Kasumi-1 (cell line): ENCODE measurements at places on chromosomes 2 and 18.

- no peak for DNase-seq
Observed at GRCh38 chr2:71535526-71535925, 82.2 kb downstream of the DYSF start.

DNA sequence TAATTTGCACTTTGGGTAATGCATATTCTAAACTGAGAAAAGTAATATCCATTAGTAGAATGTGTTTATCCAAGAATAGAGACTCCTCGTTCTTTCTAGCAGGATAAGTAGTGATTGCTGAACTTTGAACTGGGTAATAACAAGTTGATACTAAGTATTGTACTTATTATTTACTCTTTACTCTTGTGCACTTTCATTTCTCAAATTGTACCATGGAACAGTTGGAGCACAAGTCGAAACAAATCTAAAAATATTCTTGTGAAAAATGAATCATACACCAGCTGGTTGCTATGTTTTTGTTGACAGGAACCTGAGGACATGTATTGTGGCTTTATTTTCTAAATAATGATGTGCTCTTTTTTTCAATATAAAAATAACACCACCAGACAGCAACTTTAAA lies 111.9 kb downstream of the RGPD3 start:
- no peak for DNase-seq

GRCh38 chr2:19569300-19569791 lies 210.9 kb upstream of the OSR1 start:
- no peak for DNase-seq

- DNase-seq = no peak
Observed at GRCh38 chr2:120528051-120528692, 182.2 kb downstream of the INHBB start.

DNA sequence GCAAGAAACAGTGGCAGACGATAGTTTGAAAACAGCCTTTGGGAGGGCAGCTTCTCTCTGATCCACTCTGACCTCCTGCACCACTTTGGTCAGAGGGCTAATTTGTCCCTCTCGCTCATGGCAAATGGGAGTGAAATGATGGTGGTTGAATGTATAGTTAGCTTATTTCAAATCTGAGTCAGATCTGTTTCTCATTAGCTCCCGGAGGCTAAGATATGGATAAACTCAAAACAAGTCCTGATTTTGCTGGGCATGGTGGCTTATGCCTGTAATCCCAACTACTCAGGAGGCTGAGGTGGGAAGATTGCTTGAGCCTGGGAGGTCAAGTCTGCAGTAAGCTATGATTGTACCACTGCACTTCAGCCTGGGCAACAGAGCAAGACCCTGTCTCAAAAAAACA lies 145.0 kb downstream of the ALK start:
- DNase-seq = no peak

DNA sequence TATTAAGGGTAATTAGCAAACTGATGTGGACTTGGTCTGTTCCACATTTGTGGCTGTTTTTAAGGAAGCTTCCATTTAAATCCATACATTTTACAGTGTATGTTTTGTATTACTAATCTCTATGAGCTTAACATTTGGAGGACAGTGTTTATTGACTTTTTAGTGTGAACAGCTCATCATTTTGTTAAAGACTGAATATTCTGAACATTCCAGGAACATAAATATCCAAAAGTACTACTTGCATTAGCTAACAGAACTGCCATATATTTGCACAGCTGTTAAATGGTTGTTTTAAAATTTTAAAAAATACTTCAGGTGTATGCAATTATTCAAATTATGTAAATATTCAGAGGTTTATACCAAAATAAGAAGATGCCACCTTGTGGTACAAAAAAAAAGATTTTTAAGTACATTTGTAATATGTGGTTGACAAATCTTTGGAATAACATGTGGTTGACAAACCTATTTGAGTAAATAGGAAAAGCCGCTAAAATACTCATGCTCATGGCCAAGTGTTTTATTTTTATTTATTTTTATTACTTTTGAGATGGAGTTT lies 439.7 kb upstream of the FANCL start:
- peak; percentile 19 for DNase-seq

- DNase-seq = no peak
Observed at GRCh38 chr2:150169237-150169629, 318.2 kb downstream of the RND3 start.

- DNase-seq = no peak
Observed at GRCh38 chr2:222483513-222484039, 59.2 kb downstream of the SGPP2 start.

- DNase-seq = no peak
Observed at GRCh38 chr2:109009920-109010610, 21.0 kb upstream of the EDAR start.

- DNase-seq = no peak
Observed at GRCh38 chr2:70991142-70991541, 3.5 kb downstream of the TEX261 start.

GRCh38 chr2:217999595-217999959 lies 3.2 kb downstream of the TNS1 start:
- DNase-seq = no peak

DNA sequence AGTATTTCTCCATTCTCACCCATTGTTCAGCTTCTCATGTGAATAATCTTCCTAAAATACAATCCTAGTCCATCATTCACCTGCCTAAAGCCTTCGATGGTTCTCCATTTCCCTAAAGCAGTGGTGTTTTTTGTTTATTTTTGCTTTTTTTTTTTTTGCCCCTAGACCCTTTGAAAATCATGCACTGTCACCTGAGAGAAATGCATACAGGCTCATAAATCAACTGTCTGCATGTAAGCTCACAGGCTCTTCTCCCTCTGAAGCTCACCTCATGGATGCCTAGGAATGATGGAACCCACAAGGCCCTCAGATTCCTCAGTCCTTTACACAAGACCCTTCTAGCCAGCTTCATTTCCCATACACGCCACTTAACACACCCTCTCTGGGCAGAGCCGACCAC lies 31.5 kb downstream of the B4GALT6 start:
- no peak for DNase-seq
